ENCODE measurements at places on chromosomes 4 and X. TPM values are rescaled to one million over a fixed set of nuclear protein-coding genes. Genes with fewer than 3 reads are reported as not detected.

DNA sequence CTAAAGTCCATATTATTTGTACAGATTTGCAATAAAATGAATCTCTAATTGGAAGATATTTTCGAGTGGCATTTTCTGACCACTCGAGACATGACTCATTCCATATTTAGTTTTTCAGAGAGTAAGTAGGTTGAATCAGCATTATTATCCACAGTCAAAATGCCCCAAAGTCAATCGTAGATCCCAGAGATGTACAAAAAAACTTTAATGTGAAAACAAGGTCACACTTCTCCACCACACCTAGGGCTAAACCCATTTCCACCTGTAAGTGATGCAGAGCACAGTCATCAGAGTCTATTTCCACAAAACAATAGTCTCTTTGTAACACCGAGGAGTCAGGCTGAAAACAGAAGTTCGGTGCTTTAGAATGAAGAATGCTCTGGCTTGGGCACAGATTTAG lies 117.1 kb upstream of the TENM3 start:
- DNase-seq, result no peak

- no peak for DNase-seq
Measured at GRCh38 chr4:103074744-103075434, 1.7 kb downstream of the SLC9B2 start.

- no peak for DNase-seq
Measured at GRCh38 chr4:61273233-61273632, 73.1 kb downstream of the ADGRL3 start.

GRCh38 chr4:8308856-8309771 lies 39.6 kb downstream of the HTRA3 start:
- no peak for DNase-seq

The SPACA5 gene
- total RNA-seq, result not detected

The RHOH gene
- 3.0 TPM for total RNA-seq

DNA sequence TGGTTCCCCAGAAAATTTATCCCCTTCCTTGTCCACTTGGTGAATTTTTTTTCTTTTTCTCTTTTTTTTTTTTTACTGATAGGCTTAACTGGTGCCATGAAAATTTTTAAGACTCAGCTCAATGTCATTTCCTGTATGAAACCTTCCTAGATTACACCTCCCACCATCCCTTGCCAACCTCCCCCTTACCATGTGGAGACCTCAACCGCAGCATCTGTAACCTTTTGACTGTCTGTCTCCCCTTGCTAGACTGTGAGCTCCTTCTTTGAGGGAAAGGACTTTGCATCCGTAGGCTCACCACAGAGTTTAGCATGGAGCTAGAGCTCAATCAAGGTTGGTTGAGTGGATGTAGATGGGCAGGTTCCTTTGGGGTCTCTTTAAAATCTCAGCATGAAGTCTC lies 5.2 kb upstream of the PGRMC1 start:
- no peak for DNase-seq

GRCh38 chrX:23786268-23786815 lies 3.4 kb downstream of the SAT1 start:
- no peak for DNase-seq

DNA sequence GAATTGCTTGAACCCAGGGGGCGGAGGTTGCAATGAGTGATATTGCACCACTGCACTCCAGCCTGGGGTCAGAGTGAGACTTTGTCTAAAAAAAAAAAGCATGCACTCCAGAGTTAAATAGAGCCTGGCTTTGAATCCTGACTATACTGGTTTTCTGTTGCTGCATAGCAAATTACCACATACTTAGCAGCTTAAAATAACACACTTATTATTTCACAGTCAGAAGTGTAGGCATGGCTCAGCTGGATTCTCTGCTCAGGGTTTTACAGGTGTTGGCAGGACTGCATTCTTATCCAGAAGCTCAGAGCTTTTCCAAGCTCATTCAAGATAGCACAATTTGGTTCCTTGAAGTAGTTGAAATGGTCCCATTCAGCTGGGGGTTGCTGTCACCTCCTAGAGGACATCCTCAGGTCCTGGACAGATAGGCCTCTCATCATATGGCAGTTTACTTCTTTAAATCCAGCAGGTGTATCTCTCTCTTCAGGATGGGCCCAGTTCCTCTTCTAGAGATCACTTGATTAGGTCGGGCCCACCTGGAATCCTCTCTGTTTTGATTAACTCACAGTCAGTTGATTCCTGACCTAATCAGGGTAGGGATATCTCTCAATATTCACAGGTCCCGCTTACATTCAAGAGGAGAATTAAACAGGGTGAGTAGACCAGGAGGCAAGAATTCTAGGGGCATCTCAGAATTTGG lies 26.8 kb downstream of the DOCK11 start:
- no peak for DNase-seq

- peak; percentile 34 for DNase-seq
Measured at GRCh38 chr4:7384003-7384928, 50.5 kb downstream of the PSAPL1 start.

The ERCC6L gene
- not detected for total RNA-seq

DNA sequence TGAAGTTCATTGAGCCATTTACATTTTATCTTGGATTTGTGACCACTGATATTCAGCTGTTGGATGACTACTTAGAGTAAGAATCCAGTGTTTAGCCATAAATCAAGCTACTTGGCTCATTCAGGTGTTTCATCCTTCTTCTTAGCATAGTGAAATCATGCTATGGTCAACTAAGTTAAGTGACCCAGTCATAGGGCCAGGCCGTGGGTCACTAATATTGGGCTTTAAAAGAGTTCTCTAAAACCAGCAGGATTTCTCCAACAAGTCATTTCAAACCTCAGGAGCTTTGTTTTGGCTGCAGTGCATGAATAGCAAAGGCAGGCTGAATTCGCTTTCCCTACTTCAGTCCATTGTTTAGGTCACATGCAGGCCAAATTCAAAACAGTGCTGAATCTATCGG lies 181.0 kb downstream of the MAML3 start:
- DNase-seq, result no peak

The KLHL15 gene
- total RNA-seq, result 7.4 TPM

DNA sequence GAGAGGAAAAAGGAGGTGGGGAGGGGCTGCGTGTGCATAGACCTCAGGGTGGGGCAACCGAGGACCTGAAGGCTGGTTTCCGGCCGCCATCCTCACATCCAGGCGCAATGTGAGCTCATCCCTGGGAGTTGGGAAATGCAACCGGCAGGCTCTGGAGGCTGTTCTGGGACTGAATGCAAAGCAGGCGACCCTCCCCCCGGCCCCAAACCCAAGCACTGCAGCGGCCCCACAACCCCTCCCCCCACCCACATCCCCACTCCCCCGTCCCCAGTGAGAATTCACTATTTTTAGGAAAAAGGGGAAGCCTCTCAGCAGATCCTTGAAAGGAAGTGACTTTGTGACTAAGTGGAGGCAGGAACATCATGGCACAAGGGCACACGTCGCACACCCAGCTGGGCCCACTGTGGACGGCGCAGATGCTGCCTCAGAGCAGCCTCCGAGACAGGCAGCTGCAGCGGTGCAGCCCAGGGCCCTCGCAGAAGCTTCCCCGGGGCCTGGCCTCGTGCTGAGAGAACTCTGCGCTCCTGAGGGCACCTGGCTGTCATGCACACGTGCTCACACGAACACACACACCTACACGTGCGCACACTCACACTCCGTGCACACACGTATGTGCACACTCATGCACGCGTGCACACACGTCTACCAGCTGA lies 1.3 kb upstream of the PDE6B start:
- no peak for DNase-seq

DNA sequence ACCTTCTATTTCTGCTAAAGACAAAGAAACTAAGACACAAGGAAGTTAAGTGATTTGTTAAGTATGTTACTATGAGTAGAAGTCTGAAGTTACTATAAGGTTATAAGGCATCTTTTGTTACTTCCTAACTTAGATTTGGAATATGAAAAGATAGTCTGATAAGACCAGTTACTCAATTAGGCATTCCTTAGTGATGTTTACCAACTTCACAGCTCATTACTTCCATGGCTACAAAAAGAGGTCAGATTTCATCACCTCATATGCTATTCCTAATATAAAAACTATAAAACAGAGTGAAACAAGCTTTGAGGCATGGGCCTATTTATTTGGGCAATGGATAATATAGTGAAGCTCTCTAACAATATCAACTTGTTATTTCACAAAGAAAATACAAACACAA lies 143.1 kb downstream of the TBCK start:
- DNase-seq, result no peak

GRCh38 chr4:66872661-66873060 lies 672.6 kb downstream of the CENPC start:
- DNase-seq, result no peak

The ARHGEF38 gene
- not detected for total RNA-seq

- DNase-seq, result no peak
Measured at GRCh38 chrX:46912098-46912602, at the start of gene JADE3. JADE3 (plus strand) TSS chrX:46912421; CDS start chrX:46984895, 72,474 bp downstream.

- no peak for DNase-seq
Measured at GRCh38 chr4:153427363-153428071, 38.6 kb upstream of the TMEM131L start.

- DNase-seq, result peak; percentile 50
Measured at GRCh38 chr4:2837904-2838496, 5.6 kb upstream of the ADD1 start.

GRCh38 chr4:145670422-145670821 lies 9.5 kb upstream of the C4orf51 start:
- no peak for DNase-seq

The CT47A7 gene
- total RNA-seq, result not detected

The PRDM5 gene
- total RNA-seq, result 12.5 TPM

Measured in dorsolateral prefrontal cortex (tissue), 122 donors.